ENCODE measurements at places on chromosomes 2 and 18.

DNA sequence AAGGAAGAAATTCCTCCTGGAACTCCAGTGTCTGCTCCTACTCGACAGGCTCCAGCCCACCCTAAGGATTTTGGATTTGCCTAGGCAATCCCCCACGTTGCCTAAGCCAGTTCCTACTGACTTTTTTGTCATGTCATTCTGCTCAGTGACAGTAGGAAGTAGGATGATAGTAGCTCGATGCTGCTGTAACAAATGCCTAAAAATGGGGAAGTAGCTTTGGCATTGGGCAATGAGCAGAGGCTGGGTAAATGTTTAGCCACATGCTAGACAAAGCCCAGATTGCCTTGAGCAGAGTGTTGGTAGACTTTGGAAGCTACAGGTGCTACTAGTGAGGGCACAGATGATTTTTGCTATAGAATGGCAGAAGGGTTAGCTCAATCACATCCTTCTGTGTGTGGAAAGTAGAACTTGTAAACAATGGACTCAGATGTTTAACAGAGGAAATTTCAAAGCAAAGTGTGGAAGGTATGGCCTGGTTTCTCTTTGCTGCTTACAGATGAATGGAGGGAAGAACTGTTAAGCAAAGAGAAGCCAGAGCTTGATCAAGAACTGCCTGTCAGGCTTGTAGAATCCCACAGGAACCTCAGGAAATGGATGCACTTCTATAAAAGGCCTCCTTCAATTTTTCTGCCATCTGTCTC lies 154.8 kb downstream of the RNF144A start:
- no peak for DNase-seq

- DNase-seq: no peak
Measured at GRCh38 chr2:213148572-213149261, 2.7 kb downstream of the IKZF2 start.

- no peak for DNase-seq
Measured at GRCh38 chr2:121150713-121151112, 134.3 kb downstream of the TFCP2L1 start.

GRCh38 chr2:34656632-34657031 lies 1057.5 kb upstream of the FAM98A start:
- DNase-seq: no peak

Data from stimulated activated CD8-positive, alpha-beta memory T cell treated with anti-CD3 and anti-CD28 coated beads, Interleukin-15, amount 100 ng/mL, for 1 hour (primary cell).